ENCODE measurements at places on chromosomes 4 and X.

DNA sequence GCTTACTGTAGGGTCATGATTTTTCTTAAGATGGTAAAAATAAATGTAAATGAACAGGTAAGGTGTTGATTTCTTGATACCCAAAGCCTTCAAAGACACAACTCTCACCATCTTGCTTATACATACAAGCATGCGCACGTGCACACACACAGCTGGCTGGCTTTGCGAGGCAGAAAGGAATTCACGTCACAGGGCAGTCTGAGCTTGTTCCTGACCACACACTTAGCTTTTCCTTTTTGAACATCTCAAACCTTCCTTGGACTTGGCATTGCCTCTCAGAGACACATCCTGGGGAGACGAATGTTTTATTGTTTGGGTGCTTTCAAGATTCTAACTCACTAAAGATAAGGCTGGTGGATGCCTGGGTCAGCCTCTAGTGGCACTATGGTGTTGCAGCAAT is 175.0 kb downstream of the NHS start:
- DNase-seq, result no peak

DNA sequence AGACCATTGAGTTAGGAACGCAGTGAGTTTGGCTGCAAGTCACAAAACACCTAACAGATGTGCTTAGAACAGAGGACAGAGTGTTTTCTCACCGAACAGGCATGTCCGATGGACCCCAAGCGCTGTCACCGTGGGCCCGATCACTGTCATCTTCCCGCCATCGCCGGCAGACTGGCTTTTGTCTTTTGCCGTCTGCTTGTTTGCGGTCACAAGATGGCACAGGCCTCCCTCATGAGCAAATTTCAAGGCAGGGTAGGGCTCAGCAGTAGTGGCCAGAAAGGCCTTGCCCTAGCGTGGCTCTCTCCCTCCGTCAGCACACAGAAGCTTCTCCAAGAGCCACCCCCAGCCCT is 21.4 kb upstream of the MRFAP1 start:
- no peak for DNase-seq

GRCh38 chr4:41613386-41613785 is 75.4 kb downstream of the LIMCH1 start:
- DNase-seq, result no peak

DNA sequence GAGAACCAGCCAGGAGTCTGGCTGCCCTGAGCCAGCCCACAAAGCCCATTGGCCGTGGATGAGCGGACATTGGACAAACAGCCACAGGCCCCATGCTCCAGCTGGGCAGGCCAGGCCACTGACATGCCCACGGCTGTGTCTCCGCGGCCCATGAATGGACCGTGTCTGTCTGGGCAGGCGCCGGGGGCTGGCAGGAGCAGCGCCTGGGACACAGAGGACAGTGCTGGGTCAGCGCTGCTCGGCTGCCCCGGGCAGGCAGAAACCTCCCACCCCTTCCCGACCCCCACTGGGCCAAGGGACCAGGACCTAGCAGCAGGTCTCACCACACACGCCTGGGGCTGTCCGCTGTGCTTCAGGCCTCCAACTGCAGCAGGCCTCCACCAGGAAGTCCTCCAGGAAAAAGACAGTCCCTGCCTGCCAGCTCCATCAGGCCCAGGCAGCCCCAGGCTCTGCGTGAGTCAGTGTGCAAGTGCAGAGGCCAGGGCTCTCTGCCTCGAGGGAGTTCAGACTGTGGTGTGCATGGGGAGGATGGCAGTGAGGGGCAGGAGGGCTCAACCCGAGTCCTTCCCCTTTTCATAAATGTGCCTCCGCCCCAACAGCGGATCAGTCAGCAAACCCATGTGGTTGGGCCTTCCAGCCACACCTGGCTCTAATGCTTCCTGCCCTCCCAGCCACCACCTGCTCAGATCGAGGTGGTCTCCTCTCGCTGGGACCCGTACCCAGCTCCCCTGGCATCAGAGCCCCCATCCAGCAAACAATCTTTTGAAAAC is 17.2 kb upstream of the FGFR3 start:
- no peak for DNase-seq

DNA sequence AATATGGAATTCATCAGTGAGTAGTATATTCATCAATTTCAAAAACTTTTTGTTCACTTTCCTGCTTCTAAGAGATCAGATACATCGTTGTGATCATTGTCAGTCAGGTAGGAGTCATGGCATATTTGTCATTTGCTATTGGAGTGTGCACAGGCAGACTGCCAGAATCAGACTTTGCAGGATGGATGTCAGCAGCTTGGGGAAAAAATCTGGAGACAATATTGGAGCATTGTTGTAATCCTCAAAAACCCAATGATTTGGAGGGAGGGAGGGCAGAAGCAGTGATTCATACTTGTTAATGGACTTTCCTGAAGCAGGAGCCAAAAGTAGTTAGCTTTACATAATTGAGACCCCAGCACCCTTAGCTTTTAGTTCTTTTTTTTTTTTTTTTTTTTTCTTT is 59.6 kb upstream of the DRP2 start:
- no peak for DNase-seq

- DNase-seq, result no peak
These were observed 35.6 kb downstream of the GEMIN8 start for GRCh38 chrX:13994104-13994503.

DNA sequence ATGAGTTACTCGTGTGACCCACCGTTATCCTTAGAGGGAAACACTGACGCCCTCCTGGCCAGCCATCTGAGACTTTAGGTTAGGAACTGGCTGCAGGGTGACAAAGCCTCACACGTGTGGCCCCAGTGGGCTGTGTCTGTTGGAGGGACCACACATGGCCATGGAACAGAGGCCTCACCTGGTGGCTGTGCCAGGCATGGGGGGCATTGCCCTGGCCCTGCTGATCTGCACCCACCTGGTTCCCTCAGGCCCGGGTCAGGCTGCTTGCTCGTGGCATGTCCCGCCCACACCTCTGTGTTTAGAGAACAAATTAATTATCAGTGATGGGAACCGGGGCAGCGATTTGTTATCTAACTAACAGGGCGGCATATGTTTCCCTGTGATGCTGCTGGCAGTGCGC is 100.9 kb upstream of the PSAPL1 start:
- no peak for DNase-seq

Data from cortex of kidney (tissue), 1 donor.